ENCODE measurements at places on chromosomes 12 and 14.

DNA sequence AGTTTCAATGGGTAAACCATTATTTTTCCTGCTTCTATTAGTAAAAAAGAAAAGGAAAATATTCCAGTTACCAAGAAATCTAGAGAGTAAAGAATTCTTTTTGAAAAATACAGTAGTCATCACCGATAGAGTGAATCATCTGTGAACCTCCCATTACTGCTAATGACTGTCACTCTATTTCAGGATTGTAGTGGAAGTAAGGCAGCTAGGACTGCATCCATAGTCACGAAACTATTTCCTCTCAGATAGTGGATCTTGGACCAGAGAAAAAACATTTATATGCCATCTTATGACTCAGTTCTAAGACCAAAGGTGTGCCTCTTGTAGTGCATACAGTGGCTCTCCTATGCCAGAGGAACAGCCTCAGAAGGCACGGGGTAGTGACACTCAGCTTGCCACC lies 173.9 kb upstream of the PLEKHA5 start:
- no peak for DNase-seq

DNA sequence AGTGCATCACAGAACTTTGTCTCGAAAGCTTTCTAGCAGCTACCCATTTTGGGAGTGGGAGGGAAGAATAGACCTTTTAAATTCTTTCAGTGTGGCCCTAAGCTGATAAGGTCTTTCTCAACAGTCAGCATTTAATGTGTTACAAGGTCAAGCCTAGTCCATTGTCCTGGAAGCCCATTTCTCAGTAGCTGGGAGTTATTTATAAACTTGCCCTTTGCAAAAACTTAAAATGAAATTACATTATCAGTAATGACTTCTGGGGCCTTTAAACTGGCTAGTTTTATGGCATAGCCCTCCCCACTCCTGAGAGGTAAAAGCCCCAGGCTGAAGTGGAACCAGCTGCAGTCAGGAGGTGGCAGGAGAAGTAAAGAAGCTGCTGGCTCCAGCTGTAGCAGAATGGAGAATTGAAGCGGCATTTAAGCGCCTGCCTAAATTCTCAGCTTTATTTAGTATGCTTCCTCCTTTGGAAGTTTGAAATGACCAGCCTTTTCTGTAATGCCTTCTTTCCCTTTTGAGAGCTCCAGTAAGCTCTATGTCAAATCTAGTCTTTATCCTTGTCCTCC lies 12.4 kb downstream of the COPZ1 start:
- DNase-seq = no peak

DNA sequence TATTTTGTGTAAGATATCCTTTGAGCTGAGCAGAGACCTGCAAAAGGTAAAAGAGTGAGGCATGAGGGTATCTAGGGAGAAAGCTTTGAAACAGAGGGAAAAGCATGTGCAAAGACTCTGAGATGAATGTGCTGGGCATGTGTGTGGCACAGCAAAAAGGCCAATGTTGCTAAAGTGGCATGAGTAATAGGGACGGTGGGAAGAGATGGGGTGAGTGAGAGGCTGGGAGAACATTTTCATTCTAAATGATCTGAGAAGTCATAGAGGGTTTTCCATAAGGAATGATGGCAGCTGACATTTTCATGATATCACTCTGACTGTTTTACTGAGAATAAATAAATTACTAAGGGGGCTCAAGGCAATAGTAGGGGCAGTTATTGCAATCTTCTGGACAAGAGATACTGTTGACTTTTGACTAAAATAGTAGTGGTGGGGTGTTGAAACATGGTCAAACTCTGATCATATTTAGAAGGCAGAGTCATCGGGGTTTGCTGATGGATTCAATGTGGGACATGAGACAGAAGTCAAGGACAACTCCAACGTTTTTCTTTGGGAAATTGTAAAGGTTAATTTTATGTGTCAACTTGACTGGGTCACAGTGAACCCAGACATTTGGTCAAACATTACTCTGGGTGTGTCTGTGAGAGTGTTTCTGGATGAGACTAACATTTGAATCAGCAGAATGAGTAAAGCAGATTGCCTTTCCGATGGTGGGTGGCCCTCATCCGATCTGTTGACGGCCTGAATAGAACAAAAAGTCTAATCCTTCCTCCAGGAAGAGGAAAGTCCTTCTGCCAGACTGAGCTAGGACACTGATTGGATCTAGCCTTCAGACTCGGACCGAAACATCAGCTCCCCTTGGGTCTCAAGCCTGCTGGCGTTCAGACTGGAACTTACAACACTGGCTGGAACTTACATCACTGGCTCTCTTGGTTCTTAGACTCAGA lies 193.9 kb upstream of the PLXNC1 start:
- DNase-seq = no peak

DNA sequence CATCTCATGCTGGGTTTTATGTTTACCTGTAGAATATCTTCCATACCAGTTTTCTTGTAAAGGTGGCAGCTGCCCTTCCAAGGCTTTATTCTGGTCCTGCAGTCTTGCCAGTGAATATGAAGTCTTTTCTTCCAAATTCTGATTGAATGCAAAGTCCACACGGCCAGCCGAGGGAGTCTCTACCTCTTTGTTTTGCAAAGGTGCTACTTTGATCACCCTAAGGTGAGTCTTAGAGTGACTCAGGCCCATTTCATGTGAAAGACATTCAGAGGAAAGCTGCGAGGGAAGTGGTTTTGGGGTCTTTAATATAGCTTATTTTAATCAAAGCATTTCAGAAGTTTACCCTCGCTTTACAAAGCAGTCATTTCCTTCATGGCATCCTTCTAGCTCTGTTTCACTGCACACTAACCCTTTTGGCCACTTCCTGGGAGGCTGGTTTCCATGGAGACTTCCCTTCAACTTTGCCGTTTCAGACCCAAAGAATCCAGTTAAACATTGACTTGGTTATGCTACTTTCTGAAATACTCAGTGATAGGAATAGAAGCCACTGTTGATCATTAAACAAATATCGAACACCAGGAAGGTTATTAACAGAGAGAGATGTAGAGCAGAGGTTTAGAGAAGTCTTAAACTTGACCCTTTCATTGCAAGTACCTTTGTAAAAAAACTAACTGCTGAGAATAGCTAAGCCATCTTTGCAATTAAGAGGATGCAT lies at the start of gene CCDC198:
TSS of gene CCDC198 (minus strand) at position 391 of the 715 bp plus-strand sequence. CDS start at position 249, 142 bp downstream.
- DNase-seq = no peak

DNA sequence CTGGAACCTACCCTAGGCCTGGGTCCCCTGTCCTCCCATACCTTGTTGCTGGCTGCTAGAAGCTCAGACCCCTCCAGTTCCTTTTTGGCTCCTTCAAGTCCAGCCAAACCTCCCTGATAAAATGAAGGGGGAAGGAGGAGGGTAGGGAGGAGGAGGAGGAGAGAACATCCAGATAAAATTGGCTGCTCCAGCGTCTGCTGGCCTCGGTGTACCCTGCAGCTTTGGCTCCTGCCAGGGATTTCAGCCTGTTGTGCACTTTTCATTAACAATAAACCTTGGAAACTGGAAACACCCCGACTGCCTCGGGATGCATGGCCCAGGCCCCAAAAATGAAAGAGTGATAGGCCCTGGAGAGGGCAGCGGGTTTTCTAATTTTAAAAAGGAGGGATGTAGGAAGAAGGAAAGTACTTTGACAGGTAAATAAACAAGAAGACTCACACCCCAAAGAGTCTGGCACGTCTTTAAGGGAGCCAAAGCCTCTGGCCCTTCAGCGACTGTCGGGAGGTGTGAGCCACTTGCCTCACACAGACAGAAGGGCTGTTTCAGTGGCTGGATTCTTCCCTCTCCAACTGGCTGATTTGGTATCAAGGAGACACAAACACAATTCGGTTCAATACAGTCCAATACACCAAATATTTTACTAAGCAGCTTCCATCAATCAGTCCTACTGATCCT lies 49.8 kb downstream of the NUAK1 start:
- no peak for DNase-seq

Measured in NCI-H82 (cell line).